ENCODE measurements at places on chromosomes 6 and 20.

- DNase-seq = no peak
Observed at GRCh38 chr6:3466488-3467219, 9.8 kb upstream of the SLC22A23 start.

GRCh38 chr20:30168025-30168799 lies 1089.3 kb upstream of the DEFB115 start:
- DNase-seq = no peak

- DNase-seq = no peak
Observed at GRCh38 chr6:38648629-38649028, 8.9 kb upstream of the BTBD9 start.

GRCh38 chr6:161434350-161434749 lies 160.5 kb upstream of the AGPAT4 start:
- no peak for DNase-seq

DNA sequence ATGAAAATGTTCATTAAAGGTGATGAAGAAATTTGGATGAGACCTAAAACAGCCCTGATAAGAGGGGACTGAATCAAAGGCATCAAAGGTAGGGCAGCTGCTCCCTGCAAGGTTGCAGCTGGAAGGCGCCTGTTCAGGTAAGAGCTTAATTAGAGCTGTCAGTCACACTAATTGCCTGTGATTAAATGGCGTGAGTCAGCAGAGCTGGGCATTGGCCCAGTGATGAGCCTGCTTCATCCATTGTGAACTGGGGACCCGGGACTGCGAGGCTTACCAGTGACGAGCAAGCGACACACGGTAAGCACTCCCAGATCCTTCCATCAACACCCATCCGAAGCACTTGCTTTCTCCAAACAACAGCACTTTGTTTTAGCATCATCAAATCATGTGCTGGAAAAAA lies 621.5 kb upstream of the CDH4 start:
- DNase-seq = no peak

DNA sequence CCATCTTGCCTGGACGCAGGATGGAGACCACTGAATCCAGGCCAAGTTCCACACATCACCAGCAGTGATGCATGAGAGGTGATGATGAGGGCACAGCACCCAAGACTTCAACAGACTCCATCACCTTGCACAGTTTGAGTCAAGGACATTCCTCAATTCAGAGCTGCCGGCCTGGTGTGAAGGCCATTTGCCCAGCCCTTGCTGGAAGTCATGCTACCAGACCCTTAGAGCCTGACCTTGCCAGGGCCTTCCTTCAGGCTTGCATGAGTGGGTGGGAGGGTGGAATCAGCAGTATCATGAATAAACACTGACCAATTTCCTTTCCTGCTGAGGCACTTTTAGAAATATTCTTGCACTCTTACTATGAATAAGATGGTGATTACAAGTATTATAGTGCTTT lies 130.2 kb upstream of the SSTR4 start:
- no peak for DNase-seq

DNA sequence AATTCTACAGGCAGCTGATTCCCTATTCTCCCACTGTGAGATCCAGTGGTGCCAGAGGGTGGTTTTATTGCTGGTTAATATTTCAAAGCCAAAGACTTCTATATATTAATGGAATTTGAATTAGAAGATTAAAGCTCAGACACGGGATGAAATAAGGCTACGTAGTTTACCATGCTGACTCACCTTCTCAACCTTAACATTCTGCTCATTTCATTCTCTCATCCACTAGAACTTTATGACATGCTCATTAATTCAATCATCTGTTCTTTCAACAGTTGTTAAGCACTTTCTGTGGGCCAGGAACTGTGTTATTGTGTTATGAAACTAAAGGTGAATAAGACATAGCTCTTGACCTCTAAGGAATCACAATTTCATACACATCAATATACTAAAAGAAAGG lies 456.9 kb upstream of the MAP3K7 start:
- no peak for DNase-seq

DNA sequence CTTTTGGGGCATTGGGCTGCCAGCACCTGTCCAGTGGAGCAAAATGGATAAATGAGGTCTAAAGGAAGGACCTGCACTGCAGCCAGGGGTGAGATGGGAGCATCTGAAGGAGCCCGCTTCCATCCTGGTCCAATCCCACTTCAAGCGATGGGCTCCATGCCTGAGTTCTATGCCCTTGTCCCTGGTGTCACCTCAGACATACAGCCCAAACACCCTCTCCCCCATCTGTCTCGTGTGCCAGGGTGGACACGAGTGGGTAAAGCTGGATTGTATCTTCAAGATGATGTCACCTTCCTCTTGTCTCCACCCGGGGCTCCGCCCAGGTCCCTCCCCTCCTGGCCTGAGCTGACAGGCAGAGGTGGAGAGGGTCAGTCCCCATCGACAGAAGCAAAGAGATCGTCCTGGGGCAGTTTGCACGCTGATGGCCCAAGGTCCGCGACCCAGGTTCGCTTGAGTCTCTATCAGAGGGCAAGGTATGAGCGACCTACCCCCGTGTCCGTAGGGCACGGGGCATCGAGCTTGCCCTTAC lies 544 bp downstream of the SMIM29 start:
- no peak for DNase-seq

GRCh38 chr6:168540713-168541291 lies 99.8 kb downstream of the SMOC2 start:
- no peak for DNase-seq

GRCh38 chr20:58611236-58612030 lies 39.6 kb upstream of the STX16 start:
- DNase-seq = no peak

DNA sequence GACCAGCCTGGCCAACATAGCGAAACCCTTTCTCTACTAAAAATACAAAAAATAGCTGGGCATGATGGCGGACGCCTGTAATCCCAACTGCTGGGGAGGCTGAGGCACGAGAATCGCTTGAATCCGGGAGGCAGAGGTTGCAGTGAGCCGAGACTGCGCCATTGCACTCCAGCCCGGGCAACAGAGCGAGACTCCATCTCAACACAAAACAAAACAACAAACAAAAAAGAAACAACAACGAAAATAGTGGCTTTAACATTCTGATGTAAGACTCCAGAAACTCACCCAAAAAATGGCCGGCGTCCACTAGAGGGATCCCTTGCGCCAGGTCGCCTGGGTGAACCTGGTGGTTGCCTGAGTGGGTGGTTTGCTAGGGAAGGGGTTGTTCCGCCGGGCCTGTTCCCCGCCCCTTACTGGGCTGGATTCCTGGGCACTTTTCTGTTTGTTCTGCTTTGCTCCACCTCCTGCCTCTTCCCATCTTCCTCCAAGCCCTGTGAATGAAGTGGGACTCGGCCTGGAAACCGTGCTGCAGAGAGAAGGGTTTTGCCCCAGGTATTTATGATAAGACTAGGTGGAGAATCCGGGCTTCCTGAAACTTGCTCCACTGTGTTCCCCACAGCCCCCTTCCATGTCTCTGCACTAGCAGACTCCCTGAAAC lies 1.5 kb downstream of the PABPC1L start:
- DNase-seq = no peak

- no peak for DNase-seq
Observed at GRCh38 chr20:53020834-53021233, 48.7 kb downstream of the TSHZ2 start.

DNA sequence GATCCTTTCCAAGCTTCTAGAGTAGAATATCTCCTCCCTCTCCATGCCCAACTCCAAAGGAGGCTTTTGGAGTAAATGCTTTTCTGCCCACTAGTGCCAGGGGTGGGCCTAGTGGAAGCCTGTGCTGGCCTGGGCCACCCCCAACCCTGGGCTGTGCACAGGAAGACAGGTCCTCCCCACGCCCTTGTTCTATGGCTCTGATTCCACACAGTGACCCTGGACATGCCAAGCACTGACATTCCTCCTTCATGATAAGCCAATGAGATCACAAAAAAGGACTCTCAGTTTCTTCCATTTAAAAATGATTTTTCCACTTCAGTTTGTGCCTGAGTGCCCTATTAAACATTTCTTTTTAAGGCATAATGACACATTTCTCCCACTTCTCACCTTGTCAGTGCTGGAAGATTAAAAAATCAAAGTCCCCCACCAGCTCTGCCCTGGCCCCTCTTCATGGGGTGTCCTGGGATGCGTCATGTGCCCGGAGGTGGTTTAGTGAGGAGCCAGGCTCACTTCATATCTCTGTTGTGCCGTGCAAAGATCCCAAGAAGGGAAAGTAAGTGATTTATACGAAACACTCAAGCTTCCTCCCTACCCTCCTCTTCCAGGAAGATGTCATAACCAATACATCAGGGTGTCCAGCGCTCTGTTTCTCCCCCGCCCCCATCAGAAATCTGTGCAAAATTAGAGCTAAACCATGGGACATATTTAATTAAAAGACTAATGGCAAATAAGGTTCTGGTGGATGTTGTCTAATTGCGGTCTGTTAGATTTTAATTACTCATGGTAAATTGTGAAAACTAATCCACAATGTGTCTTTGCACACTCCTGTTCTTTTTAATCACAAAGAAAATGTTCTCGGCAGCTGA lies 255.0 kb downstream of the NRN1 start:
- DNase-seq = no peak
